Stimulated activated naive CD8-positive, alpha-beta T cell treated with anti-CD3 and anti-CD28 coated beads, Interleukin-15, Interleukin-2, amounts not matched to agents 100 U/mL and 50 U/mL, for 24 hours (primary cell): ENCODE measurements at places on chromosomes 2 and 18.
A peak's percentile ranks its signal among the peaks of the same experiment; 100 is the strongest.

DNA sequence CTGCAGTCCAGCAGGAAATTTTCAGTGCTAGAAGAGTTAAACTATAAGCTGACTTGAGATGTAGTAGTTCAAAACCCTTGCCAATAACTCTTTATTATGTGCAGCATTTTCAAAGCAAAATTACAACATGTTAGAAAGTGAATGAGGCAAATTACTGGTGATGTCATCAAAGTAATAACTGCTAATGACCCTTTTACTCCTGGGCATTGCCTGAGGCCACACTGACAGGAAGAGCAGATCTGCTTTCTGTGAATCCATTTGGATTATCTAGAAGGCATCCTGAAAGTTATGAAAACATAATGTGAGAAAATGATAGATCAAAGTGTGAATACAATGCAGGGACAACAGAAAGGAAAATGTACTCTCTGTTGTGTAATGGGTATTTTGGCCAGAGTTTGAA is 139.6 kb upstream of the TRIB2 start:
- DNase-seq = no peak

DNA sequence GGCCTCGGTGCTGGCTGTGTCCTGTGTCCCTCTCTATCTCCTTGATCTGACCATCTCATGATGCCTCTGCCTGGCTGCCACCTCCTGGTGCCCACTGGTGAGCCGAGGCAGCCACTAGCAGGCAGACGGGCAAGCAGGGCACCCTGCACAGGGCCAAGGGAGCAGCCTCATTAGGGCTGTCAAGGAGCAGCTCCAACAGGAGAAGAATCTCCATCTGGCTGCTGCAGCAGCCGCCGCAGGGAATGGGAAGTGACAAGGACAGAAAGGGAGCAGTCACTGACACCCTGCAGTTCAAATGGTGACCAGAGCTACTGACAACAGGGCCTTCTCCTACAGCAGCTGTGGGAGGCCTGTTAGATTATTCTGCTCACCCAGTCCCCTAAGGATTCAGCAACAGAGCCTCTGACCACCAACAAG is 32.6 kb downstream of the ALPK2 start:
- DNase-seq = no peak

GRCh38 chr2:109230941-109231420 is 102.0 kb downstream of the SH3RF3 start:
- DNase-seq = no peak

DNA sequence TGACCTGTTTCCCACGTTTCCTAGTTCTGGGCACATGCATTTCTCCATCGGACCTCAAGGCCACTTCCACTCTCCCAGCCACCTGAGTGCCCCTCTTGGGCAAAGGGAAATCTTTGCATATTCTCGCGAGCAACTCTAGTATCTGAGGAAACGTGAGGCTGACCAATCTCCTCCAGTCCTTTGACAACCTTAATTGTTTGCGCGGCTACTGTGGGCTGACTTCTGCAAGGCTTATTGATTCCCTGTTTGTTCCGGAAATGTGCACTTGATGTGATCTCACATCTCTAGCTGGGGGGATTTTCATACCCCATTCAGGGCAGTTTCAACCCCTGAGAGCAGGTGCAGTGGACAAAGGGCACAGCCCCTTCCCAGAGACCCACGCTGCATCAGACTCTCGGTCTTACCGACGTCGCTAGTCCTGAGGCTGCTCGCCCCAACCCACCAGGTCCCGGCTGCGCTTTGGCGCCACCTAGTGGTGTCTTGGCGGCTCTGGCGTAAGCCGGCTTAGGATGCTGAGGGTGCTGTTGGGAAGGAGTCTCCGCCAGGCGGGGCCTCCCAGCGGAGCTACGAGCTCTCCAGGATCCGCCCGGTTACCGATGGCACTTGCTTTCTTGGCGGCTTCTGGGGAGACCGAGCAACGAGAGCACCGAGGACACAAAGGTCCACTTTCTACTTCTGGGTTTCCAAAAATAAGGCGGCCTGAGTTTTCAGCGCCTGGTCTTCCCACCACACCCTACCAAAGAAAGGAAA is 24.8 kb upstream of the SPR start:
- peak; percentile 92 for DNase-seq

DNA sequence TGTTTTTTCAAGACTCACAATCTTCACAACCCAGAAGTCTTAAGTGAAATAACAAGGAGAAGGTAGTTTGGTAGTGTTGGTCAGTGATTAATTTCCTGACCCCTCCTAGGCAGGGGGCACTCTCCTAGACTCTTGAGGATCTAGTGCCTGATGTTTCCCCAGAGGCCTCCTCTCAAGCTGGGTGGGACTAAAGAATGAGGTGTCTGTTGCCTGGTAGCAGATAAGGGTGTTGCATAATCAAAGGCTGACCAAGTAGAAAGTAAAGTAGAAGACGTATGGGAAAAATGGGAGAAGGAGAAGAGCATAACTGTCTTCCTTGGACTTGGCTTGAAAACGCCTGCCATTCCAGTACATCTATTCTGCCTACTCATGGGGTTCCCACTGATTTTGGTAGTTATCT is 37.8 kb downstream of the VIT start:
- DNase-seq = no peak

DNA sequence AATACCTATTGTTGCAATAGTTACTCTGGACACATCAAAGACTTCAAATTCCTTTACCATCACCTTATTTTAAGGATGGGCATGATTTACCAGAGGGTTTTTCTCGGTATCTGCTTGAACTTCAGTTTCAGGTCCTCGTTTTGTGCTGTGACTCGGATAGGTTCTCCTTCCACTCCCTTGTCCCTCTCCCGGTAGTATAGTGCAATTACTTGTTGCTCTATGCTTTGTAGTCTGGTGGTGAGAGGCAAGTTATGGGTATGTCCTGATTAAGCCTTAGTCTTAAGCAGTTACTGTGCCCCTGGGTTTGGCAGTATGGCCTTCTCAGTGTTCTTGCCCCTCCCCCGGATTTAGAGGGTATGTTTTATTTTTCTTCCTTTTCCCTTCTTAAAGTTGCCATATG is 96.6 kb downstream of the RHBDD1 start:
- no peak for DNase-seq

DNA sequence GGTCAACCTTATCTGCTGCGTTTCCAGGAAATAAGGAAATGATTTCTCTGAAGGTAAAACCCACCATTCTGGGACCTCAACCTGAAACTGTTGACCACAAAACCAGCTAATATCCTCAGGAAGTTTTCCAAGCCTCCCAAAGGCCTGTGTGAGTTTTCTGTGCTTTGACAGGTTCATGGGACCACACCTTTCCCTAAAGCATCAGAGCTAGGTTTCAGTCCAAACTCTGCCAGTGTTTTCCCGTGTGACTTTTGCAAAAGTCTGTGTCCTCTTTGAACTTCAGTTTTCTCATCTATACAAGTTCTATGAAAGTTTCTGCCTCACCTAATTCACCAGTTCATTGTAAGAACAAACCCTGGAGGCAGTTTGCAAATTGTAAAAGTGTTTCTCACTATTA is 39.8 kb downstream of the VSNL1 start:
- no peak for DNase-seq
